ENCODE measurements at places on chromosomes 2 and 18.

GRCh38 chr2:149021761-149022160 lies 16.7 kb upstream of the LYPD6B start:
- DNase-seq = no peak

- DNase-seq = no peak
These were observed 355.8 kb downstream of the ARL6IP6 start for GRCh38 chr2:153074207-153074606.

DNA sequence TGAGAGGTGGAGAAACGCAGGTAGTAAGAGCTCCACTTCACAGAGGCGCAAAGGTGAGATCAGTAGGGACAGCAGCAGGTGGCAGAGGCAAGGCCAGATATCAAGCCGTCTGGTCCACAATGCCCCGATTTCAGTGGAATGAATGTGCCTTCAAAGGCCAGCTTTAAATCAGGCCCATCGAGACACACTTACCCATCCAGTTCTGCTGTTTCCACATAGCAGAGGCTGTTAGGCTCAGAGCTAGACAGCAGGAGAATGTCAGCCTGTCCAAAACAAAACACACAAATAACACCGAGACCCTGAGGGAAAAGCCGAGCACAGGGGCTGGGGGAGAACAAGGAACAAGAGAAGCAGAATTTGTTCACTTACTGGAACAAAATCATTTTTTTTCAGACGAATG lies 75.8 kb upstream of the NARS1 start:
- no peak for DNase-seq

GRCh38 chr2:96933305-96934181 lies 52.8 kb downstream of the FAM178B start:
- DNase-seq = no peak

GRCh38 chr2:150705767-150706166 lies 218.3 kb upstream of the RND3 start:
- no peak for DNase-seq

DNA sequence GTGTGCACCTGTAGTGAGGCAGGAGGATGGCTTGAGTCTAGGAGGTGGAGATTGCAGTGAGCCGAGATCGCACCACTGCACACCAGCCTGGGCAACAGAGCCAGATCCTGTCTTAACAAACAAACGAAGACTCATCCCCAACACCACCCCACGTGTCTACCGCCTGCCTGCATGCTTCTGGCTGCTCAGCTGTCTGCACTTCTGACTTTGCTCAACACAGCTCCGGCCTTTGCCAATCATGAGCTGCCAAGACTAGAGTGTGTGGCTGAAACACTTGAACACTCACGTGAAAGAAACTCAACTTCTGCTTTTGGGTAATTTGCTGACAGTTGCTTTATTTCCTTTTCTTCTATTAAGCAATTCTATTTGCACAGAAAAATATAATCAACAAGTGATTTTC lies 32.1 kb upstream of the SP3 start:
- no peak for DNase-seq

DNA sequence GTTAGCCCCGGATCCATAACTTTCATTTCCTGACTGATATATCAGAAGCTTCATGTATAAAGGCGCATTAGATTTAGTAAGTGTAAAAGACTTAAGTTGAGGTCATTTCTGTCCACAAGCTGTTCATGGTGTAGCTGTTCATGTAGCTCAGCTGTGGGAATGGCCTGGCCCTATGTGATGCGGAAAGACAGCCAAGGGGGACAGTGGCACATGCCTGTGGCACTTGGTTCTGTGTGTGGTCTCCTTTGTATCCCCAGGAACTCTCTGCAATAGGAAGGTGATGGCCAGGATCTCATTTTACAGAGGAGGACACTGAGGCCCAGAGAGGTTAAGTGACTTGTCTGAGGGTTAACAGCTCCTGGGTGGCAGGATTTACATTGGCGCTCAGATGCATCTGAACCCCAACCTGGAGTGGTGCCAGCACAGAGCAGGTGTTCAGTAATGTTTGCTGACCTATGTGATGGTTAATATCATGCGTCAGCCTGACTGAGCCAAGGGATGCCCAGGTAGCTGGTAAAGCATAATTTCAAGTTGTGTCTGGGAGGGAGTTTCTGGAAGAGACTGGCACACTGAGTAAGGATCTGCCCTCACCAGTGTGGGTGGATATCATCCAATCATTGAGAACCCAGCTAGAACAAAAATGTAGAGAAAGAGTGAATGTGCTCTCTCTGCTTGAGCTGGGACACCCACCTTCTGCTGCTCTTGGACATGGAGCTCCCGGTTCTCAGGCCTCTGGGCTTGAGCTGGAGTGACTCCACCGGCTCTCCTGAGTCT lies 25.4 kb downstream of the HPCAL1 start:
- no peak for DNase-seq

- no peak for DNase-seq
These were observed 296.9 kb downstream of the KCNJ3 start for GRCh38 chr2:154995361-154995760.
